ENCODE measurements at places on chromosomes 3 and 15.
A peak's percentile ranks its signal among the peaks of the same experiment; 100 is the strongest.

DNA sequence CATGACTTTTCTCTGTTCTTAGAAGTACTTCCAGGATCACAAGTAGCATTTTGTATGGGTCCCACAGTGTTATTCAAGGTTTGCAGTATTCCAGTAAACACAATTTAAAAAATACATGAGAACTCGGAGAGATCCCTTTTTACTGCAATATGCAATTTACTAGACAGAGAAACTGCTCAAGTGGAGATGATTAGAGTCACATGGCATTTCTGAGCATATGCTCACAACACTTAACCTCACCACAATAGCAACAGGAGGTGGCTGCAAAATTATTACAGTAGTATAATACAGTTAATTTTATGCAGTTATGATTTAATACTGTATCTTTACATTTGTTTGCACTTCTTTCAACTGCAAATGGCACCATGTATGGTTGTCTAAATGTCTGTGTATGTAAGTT is 87.5 kb downstream of the PIK3CB start:
- DNase-seq = no peak

- peak; percentile 64 for DNase-seq
Measured at GRCh38 chr3:156816794-156817645, 9.1 kb upstream of the LEKR1 start.

- no peak for DNase-seq
Measured at GRCh38 chr3:5055357-5056110, 66.6 kb upstream of the ARL8B start.

GRCh38 chr3:30231277-30232141 is 374.9 kb upstream of the TGFBR2 start:
- DNase-seq = peak; percentile 70

- DNase-seq = no peak
Measured at GRCh38 chr3:40009991-40010390, 200.6 kb downstream of the MYRIP start.

DNA sequence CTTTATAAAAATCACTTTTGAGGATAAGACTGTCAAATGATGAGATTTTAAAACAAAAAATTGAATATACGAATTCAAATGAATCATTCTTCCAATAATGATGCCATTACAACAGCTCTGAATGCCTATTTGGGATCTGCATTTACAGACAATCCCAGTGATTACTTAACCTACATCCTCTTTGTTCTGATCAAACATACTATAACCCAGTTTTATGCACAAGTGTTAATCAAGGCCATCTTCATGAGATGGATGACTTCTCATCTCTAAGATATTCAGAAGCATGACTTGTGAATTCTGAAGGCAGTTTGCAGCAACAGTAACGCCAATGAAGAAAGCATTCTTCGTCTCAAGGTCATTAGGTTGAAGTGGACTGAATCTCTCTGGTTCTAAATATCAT is 90.3 kb upstream of the MEX3B start:
- DNase-seq = no peak

- no peak for DNase-seq
Measured at GRCh38 chr15:57559875-57560274, 31.8 kb upstream of the MYZAP start.

DNA sequence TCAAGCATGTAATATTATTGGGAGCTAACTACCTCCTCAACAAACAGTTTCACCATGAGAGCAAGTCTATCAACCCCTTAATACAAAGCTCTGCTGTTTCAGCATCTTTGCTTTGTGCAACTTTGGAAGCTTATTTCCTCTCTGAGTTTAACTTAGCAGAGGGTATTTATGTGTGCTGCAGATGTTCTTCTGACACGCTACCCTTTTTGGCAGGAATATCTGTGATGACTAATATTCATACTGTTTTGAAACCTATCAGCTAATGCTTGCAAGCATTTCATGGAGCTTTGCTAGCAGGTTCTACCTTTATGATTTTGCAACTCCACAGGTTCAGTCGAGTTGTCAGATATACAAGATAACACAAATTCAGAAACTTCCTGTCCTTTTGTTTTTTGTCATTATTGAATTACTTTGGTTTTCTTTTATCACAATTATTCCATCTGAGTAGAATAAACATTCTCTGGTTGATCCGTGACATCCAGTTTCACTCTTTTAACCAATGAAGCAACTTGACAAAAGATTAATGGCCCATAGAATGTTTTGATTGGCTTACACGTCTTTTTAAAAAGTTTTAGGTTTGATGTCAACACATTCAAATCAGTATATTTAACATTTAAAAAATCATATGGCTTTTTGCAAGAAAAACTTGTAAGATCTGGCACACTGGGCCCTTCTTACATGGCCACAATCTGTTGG is 1.7 kb upstream of the SLC9A9 start:
- peak; percentile 75 for DNase-seq
